Stimulated activated CD4-positive, alpha-beta T cell treated with anti-CD3 and anti-CD28 coated beads, TNF-alpha, amount 100 ng/mL, for 4 hours (primary cell): ENCODE measurements at places on chromosomes 5 and 9.

DNA sequence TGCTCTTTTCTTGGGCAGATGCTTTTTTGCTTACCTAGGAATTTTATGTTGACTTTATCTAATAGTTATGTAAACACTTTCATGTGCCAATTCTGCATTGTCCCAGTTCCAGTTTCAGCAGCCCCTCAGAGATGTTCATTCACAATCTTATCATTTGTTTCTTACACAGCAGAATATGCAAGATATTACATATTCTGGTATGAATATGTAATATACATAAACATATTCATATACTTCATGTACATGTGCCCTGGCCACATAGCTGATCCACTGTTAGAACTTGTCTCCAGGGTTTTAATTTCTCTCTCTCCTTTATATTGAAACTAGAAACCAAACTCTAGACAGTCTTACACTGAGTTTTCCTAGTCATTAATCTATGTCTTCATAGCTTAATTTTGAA is 90.2 kb upstream of the PARP8 start:
- DNase-seq: no peak

DNA sequence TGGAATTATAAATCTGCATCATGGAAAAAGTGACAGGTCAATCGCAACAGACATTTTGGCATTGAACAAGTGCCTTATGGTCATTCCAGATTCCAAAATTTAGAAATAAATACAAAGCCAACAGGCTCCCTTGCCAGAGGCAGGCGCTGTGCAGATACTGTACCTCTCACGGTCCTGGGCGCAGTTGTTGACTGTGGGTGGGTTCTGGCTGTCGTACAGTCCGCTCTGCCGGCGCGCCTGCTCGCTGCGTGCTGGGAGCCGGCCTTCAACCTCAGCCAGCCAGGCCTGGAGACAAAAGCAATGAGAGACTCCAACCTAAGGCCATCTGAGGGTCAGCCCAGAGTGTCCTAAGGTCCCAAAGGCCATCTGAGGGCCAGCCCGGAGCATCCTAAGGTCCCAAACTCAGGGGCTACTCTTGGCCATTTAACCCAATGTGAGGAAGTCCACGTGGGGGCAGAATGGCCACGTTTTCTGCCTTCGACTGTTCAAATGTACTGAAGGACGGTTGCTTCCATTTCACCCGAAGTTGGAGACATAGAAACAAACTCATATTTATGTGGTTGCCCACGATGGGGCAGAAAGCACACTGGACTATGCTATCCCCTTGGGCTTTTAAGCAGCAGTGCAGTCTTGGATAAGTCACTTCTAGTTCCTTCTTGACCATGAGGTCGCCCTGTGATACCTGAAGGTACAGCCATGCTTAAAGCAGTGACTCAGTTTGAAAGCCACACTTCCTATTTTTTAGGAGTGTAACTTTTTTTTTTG is 65.2 kb downstream of the USP20 start:
- DNase-seq: no peak

GRCh38 chr9:98783518-98784226 is 12.7 kb downstream of the ANKS6 start:
- DNase-seq: no peak

DNA sequence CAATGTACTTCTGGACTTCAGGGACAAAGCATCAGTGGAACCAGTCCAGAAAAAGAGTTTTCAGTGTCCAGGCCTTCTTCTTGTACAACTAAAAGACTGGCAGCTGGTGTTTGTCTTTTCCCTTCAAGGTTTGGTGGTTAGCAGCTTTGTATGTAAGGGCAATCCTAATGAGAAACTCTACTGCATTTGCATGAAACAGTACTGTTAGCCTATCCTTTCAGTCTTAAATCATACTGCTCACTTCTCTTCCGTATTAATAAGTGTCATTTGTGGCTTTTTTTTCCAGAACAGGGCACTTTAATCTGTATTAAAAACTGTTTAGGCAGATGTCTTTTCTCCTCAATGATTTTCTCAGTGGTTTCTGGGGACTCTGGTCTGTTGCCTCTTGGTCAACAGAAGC is 48.9 kb downstream of the FAM174A start:
- DNase-seq: no peak

DNA sequence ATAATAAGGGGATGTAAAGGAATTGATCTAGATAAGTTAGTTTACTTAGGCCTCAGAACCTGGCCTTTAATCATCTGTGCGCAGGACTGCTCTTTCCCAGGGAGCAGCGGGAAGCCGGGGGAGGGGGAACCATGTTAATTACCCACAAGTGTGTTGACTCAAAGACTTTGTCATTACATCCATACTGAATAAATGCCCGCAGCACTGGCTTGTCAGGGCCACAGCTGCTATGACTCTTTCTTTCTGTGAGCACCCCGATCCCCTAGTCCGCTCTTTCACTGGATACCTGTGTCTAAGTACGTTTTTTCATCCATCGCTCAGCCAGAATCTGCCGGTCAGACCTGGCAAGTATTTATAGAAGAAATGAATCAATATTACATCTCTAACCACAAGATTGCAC is 249.3 kb upstream of the DMRT1 start:
- DNase-seq: no peak

DNA sequence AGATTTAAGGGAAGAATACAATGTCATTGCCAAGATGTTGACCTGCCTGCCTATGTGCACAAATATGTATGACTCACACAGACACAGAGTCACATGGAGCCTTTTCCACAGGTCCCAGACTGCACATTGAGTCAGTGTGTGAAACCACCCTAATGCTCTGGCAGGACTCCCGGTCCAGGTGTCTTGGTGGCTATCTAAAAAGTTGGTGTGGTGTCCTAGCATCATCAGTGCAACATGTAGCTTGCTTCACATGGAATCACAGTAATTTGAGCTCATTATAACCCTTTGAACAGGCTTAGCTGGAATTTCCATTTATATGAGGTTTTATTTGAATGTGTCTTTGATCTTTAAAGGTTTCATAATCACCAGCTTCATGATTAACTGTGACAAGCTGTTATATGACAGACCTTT is 10.7 kb downstream of the IFNA5 start:
- no peak for DNase-seq

- DNase-seq: no peak
Observed at GRCh38 chr5:118946138-118946800, 42.1 kb downstream of the DTWD2 start.

DNA sequence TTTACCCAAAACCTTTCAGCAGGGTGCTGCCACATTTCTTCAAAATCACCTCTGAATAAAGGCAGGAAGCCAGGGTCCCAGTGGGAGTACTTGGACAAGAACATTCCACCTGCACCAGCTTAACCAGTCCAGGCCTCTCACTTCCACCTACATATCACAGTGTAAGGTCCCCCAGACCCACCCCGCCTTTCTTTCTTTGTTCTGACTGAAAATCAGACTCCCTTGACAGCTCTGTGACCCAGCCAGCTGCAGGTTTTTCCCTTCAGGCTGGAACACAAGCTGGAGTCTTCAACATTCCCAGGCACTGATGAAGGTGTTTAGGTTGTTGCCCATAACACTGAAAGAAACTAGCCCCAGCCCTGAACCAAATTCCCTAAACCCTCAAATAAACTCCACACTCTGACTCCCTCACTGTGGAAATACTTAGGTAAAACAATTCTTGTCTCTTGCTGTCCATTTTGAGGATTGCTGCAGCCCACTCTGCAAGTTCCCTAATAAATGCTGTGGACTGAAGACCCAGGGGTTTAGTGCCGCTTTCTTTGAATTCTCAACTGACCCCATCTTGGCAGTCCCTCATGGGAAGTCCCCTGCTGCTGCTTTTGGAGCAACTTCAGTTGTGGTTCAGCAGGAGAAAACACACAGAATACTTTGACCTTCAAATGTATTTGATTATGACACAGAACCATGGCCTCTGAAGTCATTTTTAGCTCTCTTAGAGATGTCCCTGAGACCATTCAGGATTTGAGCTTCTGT is 24.8 kb downstream of the P4HA2 start:
- DNase-seq: no peak
